HEK293T (cell line): ENCODE measurements at places on chromosomes 11 and 22.

DNA sequence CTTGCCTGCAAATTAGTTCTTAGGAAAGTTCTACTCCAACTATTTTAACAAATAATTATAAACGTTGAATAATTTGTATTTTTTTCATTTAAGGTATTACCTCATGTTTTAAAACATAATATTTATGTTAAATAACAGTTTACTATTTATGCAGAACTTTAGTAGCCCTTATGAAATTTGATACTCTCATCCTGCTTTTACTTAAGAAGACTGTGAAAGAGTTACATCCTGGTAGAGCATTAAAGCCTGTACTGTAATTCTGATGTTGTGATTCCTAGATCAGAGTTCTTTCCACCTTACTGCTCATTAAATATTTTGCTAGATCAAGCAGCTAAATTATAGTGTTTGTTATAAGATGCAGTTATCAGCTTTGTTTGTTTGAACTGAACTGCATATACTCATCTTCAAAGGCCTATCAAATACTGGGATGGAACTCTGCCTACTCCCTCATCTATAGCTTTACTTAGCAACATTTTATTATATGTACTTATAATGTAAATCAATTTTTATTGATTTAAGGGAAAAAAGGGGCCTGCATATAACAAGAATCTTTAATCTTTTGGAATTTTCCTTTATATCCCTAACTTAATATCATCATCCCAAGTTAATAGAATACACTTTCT is 304.2 kb downstream of the DYNC2H1 start:
- DNase-seq, result no peak

DNA sequence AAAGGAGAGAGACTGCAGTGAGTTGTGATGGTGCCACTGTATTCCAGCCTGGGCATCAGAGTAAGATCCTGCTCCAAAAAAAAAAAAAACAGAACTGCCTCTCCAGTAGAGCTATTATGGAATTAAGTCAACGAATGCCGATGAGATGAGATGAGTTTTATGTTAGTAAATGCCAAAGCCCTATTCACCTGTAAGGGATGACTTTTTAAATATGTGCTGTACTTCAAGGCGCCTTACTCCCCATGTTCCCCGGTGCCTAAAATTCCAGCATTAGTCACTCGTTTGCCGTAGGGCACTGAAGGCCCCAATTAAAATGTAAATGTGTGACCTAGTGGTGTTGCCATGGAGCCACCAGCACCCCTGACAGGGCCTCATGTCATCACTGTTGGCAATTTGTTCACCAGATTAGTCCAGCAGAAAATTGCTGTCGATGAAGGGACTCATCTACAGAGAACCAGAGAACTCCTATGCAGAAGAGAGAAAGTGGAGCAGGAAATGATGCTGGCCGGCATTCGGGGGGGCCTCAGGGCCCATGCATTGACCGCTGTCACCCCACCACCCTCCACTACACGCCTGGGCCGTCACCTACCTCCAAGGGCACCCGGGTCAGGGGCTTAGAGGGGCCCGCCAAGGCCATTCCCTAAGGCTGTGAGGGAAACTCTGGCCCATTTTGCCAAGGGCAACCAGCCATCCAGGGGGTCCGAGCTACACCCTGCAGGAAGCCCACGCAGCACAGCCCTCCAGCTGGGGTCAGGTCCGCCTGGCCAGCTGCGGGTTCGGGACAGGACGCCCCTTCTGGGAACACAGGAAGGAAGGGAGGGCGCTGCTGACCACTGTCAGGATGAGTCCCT is 17.8 kb downstream of the LIF start:
- DNase-seq, result no peak

DNA sequence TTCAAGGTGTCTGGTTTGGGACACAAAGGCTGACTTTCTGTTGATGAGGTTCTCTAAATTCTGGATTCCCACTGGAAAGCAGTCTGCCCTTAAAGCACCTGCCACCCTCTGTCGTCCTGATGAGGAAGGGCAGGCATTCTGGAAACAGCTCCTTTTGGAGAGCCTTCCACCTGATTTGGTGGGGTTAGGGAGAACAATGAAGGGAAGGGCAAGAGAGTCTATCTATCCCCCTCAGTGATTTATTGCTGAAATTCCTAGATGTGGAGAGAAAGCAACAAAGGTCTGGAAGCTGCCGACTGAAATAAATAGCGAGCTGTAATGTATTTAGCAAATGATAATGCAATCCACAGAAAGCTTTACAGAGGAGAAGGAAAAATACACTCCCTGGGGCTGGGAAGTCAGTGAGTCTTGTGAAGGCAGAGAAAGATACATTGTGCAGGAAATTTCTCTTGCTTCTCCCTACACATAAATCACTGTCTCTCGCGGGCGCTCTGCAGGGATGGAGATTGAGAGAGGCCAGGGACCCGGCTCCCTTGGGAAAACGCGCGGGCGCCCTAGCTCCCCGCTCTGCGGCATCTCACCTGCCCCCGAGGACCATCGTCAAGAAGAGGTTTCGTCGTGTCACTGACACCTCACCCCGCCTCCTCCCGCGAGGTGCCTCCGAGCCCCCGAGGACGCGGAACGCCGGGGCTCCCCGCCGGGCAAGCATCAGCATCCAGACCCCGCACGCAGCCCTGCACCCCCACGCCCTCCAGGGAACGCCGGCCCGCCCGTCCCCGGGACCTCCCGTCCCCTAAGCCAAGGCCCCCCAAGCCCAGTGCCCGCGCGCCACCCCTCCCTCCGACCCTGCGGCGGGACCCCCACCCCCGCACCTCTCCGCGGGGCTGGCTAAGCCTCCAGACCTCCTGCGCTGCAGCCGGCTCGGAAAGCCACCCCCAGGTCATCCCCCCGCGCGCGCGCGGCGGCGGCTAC is 673 bp downstream of the CDON start:
- peak; percentile 65 for DNase-seq

DNA sequence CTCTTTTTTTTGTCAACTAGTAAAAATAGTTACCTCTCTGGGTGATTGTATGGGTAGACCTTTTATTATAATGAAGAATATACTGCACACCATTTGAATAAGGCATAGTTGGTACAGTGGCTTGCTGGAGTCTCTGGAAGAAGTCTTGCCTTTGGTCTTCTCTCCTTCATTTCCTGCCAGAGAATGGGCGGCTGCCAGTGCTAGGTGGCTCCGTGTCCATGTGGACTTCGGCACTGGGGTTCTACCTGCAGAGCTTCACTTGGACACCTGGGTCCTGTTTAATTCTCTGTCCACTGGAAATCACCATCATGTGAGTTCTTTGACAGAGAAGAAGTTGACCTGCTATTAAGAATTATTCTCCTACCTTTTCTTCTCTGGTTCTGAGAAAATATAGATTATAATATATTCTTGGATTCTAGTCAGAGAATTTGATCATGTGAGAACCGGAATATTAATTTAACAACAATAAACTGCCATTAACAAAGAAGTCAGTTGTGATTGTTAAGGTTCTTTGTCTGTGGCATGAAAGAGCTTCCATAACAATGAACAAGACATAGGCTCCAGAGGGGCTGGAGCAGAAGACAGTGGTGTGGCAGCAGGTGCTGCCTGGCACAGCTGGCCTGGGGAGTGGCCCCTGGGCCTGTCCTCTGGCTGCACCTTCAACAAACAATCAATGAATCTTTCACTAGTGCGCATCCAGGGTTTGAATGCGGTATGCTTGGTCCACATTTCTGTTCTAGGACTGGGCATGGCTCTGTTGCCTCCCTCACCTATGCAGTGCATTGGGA is 77.5 kb downstream of the PPFIBP2 start:
- no peak for DNase-seq

- no peak for DNase-seq
Observed at GRCh38 chr11:35994421-35994820, 50.6 kb downstream of the LDLRAD3 start.

- peak; percentile 56 for DNase-seq
Observed at GRCh38 chr11:32435511-32435941, at the start of gene WT1. WT1 (minus strand) TSS chr11:32435539.
